ENCODE measurements at places on chromosomes 2 and 18. TPM values are rescaled to one million over a fixed set of nuclear protein-coding genes. Genes with fewer than 3 reads are reported as not detected.

DRC1 gene
- total RNA-seq: not detected

IL36A gene
- total RNA-seq: 2.0 TPM

EVX2 gene
- total RNA-seq: not detected

BOLL gene
- total RNA-seq: not detected

CKAP2L gene
- total RNA-seq: 26.4 TPM

CLHC1 gene
- 36.5 TPM for total RNA-seq

STARD6 gene
- not detected for total RNA-seq

IHH gene
- total RNA-seq: not detected

ADD2 gene
- 0.36 TPM for total RNA-seq

CDH2 gene
- total RNA-seq: 64.1 TPM

NTSR2 gene
- total RNA-seq: not detected

FAM124B gene
- total RNA-seq: 1.2 TPM

ERICH2 gene
- not detected for total RNA-seq

HOXD12 gene
- not detected for total RNA-seq
